ENCODE measurements at places on chromosomes 16 and 17.

DNA sequence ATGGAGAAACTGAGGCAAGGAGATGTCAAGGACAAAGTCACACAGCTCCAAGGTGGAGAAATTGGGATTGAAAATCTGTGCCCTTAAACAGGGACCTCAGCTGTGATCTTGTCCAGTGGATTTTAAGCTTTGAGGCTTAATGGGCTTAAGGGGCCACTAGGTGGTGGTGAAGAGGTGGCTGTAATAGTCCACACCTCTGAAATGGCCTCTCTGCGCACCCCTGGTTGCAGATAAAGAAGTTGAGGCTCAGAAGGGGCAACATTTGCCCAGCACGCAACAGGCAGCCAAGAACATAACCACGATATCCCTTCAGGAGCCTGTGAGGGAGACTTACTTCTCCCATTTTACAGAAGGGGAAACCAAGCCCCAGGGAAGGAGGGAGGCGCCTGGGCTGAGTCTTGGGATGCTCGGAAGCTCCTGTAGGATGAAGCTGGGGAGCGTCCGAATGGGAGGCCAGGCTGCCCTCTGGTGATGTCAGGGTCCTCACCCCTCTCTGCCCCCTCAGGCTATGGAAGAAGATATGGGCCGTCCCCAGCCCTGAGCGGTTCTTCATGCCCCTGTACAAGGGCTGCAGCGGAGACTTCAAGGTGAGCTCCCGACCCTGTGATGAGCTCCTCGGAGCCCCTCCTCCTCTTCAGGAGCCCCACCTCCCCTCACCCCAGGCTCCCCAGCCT is 43.7 kb downstream of the IL21R start:
- no peak for DNase-seq

GRCh38 chr17:77530591-77530990 is 389.8 kb downstream of the SEC14L1 start:
- no peak for DNase-seq

DNA sequence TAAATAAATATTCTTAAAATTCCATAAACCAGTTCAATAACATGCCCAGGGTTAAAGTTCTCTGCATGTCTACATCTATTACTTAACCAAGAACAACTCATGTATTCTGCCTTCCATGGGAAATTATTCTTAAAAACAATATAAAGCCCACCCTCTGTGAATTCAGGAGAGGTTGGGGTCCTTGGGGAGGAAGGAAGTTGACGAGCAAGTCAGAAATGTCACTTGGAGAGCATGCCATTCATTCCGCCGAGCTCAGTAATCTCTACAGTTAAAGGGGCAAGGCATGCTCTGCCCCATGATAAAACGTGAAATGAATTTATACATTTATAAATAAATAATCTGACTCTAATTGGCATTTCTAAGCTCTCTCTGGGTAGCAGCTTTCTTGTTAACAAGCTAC is 405.1 kb downstream of the TOX3 start:
- no peak for DNase-seq

DNA sequence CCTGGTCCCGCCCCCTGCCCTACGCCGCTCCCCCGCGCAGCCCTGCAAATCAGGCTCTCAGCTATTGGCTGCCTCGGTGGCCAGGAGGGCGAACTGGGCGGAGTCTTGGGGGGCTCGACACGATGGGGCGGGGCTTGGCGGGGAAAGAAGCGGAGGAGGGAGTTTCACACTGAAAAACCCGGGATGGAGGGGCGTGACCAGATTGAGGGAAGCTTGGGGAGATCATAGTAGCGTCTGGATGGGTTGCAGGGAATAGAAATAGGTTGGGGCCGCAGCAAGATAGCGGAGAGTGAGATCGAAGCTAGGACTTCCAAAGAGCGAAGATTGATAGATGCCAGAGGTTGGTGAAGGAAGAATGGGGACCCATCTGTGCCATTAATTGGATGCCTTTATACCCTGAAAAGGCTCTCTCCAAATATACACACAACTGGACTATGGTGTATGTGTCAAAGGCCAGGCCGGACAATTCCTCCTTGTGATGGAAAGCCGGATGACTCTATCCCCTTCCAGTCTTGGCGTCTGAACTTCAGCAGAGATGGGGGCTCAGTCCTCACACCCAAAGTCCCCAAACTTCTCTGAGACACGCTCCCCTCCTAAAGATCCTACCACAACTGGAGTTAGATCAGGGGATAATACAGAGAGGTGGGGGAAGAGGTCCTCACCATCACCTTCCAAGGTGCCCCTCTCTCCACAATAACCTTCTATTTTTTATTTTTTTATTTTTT is 376 bp upstream of the STAC2 start:
- peak; percentile 44 for DNase-seq

DNA sequence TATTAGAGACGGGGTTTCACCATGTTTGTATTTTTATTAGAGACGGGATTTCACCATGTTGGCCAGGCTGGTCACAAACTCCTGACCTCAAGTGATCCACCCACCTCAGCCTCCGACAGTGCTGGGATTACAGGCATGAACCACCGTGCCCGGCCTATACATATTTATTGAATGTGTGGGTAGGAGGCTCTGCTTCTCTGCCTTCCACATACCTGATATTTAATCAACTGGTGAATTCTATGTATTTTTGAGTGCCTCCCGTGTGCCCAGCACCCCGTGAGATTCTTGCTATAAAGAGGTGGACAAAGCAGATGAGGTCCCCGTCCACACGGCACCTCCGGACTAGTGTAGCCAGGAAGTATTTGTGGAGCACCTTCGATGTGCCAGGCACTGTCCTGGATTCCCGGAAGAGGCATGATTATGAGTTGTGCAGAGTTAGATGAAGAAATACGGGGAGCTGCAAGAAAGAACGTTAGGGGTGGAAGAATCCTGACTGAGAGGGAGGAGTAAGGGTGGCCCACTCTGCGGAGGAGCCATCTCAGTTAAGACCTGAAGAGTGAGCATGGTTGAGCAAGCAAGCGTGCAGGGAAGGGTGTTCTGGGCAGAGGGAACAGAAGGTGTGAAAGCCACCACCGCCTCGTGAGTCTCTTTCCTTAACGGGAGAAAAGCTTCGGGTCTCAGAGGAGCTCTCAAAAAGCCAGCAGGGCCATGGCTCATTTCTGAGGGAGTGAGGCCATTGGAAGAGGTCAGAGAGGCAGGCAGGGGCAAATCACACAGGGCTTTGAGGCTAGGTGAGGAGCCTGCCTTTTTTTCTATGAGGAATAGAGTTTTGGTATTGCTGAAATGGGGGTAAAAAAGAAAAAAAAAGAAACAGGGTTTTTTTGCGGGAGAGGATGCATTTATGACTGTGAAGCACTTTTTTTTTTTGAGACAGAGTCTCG is 21.2 kb downstream of the CRISPLD2 start:
- DNase-seq, result no peak

- DNase-seq, result no peak
These were observed 30.3 kb upstream of the RPH3AL start for GRCh38 chr17:382644-383533.

GRCh38 chr17:44004761-44005526 is 522 bp downstream of the NAGS start:
- peak; percentile 12 for DNase-seq

DNA sequence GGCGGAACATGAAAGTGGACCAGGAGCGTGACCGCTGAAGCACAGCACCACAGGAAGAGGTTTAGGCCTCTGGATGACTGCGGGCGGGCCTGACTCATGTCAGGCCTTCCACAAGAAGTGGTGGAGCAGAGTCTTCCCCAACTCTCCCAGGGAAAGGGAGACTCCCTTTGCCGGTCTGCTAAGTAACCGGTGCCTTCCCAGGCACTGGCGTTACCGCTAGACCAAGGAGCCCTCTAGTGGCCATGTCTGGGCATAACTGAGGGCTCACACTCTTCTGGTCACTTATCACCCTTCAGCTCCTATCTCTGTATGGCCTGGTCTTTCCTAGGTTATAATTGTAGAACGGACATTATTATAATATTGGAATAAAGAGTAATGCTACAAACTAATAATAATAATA is 1931.9 kb downstream of the TP53TG3F start:
- DNase-seq, result no peak

DNA sequence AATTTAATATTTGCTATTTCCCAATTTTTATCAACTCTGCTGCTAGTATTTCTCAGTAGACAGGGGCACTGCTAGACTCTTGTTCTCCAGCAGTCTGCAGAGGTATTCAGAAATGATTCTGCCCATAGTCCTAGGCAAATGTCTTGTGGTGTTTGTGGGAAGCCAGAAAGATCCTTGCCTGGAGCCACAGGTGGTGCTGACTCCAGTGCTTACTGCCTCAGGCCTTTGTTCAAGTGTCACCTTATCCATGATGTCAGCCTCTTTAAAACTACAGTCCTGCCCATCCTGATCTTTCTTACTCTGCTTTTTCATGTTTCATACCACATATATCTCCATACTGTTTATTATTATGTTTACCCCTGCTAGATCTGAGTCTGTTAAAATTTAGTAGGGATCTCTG is 26.5 kb downstream of the ZSWIM7 start:
- no peak for DNase-seq

- no peak for DNase-seq
These were observed 49.7 kb downstream of the TOX3 start for GRCh38 chr16:52497067-52497816.

GRCh38 chr17:28622186-28622585 is 8.2 kb upstream of the RSKR start:
- DNase-seq, result no peak

GRCh38 chr17:19513897-19514488 is 19.7 kb upstream of the SLC47A1 start:
- peak; percentile 53 for DNase-seq

GRCh38 chr17:60383379-60383778 is 8.6 kb downstream of the USP32 start:
- no peak for DNase-seq

DNA sequence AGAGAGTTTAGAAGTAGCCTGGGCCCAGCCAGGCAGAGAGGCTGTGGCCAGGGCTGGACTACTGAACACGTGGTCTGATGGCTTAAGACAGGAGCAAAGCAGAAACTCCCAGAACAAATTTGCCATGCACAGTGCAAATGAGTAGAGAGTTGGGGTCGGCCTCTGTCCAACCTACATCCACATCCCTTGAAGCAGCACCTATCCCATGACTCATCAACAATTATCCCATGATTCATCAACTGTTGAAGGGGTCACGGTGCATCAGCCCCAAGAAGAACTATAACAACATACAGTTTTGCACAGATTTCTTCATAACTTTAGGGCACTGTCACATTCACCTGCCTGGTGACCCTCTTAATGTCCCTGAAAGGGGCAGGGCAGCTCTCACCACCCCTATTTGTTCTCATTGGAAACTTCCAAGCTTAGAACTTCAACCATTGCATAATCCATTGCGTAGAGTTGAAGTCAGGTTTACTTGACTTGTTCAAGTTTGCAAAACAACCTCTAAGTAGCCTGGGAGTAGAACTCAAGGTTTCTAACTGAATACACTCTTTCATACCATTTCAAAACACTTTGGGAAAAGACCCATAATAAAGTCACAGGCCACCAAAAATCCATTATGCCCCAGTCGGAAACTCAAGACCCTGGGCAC is 235.2 kb upstream of the CDH5 start:
- DNase-seq, result no peak

DNA sequence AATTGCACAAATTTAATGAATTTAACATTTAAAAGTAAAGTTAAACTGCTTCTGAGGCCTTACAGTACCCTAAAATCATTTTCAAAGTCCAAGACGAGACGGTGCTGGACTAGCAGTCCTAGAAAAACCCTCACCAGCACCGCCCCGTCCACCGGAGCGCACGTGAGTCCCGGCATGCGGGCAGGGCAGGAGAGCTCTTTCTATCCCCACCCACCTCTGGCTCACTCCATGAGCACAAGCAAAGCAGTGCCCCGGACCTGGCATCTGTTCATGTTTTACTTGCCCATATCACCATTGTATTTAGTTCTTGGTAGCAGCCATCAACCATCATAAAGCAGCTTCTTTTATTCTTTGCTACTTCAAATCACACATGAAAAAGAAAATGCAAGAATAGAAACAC is 41.7 kb downstream of the ANKRD11 start:
- no peak for DNase-seq

Data from activated CD4-positive, alpha-beta T cell treated with anti-CD3 and anti-CD28 coated beads for 4 hours (primary cell).